ENCODE measurements at places on chromosomes 7 and 10.

DNA sequence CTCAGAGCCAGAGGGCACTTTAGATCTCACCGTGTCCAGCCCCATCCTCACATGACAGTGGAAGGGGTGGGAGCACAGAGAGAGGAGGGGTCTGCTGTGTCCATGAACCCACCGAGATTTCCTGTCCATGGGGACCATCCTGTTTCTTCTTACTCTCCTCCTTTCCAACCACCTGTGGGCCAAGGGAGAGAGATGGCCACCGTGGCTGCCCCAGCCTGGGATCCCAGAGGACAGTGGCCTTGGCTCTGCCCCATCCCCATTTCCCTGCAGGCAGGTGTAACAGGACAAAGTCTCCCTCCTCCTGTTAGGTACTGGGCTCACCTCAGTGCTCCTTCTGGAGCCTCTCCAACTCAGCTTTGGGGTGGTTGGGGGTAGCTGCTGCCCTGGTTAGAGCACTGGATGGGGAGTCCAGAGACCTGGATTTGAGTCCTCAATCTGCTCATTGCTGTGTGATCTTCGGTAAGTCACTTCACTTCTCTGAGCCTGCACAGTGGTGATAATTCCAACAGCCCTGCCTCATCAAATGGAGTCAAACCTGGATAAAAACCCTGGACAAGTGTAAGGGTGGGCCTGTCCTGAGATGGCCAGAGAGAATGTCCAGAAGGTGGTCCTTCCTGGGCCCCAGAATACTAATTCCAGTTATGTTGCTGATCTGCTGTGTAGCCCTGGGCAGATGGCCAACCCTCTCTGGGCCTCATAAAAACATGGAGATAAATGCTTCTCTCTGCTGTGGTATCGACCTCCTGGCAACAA, 17.8 kb upstream of the PCBD1 start:
- no peak for DNase-seq

DNA sequence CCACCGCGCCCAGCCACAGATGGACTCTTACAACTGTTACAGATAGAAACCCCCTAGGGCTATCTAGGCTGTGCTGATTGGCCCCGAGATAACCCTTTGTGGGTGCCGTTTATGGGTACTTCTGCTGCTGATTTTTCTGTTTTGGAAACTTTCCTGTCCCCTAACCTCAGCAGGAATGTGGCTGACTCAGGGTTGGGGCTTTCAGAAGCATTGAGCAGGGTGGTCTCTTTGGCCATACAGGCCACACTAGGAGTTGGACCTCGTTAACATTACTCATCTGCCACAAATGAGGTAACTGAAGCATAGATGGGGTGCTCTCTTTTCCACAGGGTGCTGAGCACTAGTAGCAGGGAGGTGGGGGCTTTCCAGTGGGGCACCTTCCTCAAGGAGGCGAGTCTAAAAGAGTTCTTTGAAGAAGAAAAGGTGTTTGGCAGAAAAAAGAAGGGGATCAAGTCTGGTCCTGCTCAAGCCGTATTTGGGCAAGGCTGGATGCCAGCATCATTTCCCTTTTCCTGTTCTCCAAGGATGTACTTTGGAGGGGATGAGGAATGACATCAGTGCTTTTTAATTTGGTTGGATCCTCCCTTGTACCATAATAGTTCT, 6.4 kb downstream of the ZSCAN25 start:
- DNase-seq: no peak

DNA sequence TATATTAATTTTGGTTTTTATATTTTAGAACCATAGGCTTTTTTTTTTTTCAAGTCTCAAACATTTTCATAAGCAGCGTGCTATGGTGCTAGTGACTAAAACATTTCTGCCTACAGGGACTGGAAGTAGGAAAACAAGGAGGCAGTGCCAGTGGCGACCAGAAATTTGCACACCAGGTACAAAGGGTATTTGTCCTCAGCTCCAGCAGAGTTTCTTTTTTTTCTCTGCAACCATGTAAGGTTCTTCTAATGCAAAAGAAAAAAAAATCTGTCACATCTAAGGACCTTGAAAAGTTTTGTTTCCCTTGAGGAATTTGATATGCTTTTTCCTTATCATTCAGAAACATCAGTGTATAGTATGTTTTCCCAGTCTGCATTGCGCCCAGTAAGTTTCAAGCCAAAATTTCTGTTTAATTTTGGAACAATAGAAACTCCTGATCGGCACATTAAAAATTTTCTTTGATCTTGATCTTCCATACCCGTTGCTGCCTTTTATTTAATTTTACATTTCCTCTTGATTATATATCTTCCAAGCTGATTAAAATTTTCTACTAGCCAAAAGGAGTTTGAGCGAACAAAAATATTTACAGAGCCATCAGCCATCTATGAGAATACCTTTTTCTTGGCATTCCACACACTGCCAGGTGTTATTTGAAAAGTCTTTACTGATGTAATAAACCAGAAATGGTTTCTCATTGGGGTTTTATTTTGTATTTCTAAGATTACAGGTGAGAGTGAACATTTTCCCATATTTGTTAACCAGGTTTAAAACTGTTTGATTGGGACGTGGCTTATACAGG, 956 bp upstream of the KLHDC10 start:
- no peak for DNase-seq

DNA sequence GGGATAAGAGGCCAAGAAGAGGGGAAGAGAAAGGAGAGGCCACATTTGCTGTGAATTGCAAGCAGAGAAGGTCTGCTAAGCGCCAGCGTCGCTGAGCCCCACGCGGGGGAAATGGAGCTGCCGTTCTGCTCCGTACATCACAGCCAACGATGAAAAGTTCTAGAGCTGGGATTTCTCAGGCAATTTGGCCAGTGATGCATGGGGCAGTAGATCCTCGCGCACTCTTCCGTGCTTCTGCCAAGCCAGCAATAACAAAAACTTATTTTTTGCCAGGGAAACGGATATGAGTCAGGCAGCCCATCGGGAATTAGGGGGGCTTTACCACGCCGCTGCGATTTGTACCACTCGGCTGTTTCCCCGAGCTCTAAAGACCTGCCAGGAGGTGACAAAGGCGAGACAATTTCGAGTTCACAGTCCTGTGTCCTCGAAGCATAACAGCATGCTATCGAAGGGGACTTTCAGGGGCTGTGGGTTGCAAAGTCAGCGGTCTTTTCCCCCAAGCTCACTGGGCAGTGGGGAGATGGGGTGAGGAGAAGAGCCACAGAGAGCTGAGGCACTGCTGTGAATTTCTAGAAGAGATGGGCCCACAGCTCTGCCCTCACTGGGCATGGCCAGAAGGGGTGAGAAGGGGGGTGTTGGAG, 30.0 kb upstream of the SLF2 start:
- DNase-seq: no peak

- DNase-seq: no peak
Observed at GRCh38 chr7:157867685-157868305, 531.0 kb downstream of the DNAJB6 start.

- DNase-seq: no peak
Observed at GRCh38 chr7:128056901-128057300, 25.7 kb upstream of the LRRC4 start.

GRCh38 chr10:86345859-86346798, 20.5 kb downstream of the GRID1 start:
- DNase-seq: no peak

DNA sequence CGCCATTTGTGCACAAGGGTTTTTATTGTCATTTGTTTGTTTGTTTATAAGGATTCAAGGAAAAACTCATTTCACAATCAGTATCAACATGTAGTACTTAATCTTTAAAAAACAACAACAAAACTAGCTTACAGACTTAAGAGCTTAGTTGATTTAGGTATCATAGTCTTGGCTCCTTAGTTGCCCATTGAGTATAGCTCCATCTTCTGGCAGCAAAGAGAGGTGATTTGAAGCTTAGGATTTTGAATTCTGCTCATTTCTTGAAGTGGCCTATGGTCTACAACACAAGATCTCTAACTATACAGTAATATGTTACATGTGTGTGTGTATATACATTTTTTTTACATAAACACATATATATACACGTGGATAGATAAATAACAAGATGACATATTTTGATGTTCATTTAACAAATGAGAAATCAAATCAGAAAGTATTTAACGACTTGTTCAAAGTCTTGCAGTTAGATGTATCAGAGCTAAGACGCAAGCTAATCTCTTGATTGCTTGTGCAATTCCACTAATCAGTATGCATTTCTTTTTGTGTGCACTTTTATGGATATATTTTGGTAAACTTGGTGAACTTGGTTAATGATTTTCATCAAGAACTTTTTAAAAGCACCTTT, 307.3 kb downstream of the CAMK1D start:
- no peak for DNase-seq

GRCh38 chr10:14717552-14717951, 57.1 kb downstream of the FAM107B start:
- no peak for DNase-seq

GRCh38 chr10:43308515-43308914, 41.6 kb upstream of the RASGEF1A start:
- no peak for DNase-seq

DNA sequence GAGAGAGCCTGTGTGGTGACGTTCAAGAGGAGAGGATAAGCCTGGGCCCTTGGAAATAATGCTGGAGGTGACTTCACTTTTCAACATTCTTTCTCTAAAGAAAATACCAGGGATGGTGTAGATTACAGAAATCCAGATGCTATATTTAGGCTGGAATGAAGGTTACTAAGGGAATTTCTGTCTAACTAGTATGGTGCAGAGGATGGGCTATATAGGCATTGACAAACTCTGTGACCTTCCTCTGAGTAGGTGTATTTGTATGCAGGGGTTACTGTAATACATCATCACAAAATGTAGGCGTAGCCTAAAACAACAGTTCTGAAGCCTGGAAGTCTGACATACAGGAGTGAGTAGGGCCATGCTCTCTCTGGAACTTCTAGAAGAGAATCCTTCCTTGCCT, 155.3 kb upstream of the INHBA start:
- DNase-seq: no peak

DNA sequence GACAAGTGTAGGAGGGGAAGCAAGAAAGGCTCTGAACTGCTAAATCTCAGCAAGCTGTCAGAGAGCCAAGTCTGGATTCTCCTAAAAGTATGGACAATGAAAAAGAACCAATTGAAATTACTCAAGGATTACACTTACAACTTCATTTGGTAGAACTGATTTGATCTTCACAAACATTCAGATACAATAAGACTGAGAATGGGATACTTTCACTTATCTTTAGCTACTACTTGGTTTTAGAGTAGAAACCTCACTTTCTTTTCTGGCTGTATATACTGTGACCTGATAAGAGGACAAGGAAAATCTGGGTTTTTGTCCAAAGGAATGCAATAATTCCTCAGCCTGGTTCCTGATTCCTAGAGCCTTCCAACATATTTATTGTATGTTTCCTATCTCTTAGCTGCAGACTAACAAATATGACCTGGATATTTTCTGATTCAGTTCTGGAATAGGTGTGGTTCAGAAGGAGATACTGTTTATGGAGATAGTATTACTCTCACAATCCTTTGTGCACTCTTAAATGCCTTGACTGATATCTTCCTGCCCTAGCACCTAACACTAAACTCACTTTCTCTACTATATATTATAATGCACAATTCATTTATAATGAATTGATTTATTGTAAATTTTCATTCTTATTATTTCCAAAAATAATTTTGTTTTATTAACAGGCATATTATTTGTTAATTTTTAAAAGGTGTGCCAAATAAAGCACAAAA, 7.3 kb downstream of the SEMA3A start:
- DNase-seq: no peak

DNA sequence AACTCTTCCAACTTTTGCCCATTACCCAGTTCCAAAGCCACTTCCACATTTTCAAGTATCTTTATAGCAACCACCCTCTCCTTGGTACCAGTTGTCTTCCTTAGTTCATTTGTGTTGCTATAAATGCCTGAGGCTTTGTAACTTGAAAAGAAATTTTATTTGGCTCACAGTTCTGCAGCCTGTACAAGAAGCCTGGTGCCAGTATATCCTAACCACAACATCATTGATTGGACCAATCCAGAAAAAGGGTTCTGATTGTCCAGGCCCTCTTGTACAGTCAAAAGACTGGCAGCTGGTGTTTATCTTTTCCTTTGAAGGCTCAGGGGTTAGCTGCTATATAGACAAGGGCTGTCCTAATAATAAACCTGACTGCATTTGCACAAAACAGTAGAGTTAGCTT, 21.1 kb upstream of the ABCC2 start:
- no peak for DNase-seq

DNA sequence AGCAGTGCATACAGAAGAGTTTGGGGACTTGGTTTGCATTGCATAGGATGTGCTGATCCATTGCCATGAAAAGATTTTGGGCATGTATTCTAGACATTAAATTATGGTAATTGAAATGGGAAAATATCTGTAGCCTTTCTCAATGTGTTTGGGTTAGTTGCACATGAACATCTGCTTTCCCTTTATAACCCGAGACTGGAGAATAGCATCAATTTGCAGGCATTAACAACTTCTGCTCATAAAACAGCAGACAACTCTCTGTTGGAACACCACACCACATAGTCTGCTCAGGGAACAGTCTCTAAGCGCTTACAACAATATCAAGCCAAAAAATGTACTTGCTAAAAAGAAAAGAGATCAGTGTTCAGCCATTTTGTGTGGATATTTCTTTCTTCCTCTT, 1391.1 kb upstream of the LRRTM3 start:
- no peak for DNase-seq

GRCh38 chr7:25752154-25752553, 399.8 kb upstream of the NFE2L3 start:
- DNase-seq: no peak

DNA sequence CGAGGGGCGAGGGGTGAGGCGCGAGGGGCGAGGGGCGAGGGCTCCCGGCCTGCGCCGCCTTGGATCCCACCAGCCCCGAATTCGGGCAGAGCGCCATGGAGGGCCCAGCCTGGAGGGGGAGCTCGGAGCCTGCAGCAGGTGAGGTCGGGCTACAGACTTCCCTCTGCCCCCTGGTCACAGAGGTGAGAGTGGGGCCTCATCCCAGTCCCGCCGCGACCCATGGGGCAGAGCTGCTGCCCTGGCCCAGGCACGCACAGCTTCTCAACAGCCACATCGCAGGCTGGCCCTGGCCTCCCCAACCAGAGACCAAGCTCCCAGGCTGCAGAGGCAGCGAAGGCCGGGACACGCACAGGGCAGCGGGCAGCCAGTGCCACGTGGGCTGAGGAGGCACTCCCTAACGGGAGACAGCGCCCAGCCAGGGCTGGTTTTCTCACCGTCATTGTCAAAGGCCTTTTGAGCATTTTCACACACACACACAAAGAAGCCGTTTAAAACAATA, 191.8 kb downstream of the PTPRN2 start:
- no peak for DNase-seq

- DNase-seq: no peak
Observed at GRCh38 chr7:106793015-106793975, 71.8 kb upstream of the PIK3CG start.

GRCh38 chr7:40701836-40702551, 567.2 kb downstream of the SUGCT start:
- no peak for DNase-seq

GRCh38 chr10:33478675-33479125, 144.2 kb upstream of the NRP1 start:
- DNase-seq: no peak

GRCh38 chr7:33961948-33962347, 56.6 kb downstream of the BMPER start:
- DNase-seq: no peak

DNA sequence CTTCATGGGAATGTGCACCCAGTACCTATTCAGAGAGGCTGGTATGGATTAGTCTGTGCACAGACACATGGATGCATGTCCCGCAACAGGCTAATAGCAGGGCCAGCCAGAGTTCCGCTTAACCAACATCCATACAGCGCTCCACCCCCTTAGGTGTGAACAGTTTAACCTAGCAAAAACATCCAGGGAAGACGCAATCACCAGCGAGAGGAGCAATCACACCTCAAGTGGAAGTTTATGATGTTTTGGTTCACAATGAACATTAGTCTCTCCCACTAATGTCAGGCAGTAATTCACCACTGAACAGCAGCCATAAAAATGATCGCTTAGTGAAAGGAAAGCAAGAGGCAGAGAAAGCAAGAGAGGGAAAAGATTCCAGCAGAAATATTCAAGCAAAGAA, 91.1 kb downstream of the PLXNA4 start:
- DNase-seq: no peak
